ENCODE measurements at places on chromosomes 3 and 15.

DNA sequence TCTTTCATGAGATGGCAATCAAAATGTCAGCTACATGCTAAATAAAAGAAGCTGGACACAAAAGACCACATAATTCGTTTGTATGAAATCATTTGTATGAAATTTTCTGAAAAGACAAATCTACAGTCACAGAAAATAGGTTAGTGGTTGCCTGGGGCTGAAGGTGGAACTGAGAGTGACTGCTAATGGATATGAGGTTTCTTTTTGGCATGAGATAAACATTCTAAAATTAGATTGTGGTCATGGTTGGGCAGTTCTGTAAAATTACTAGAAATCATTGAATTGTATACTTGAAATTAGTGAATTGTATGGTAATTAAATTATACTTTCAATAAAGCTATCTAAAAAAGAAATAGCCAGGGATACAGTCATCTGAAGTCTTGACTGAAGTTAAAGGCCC lies 2.7 kb upstream of the DMXL2 start:
- no peak for DNase-seq

- no peak for DNase-seq
Observed at GRCh38 chr15:81785181-81785580, 260.6 kb downstream of the MEX3B start.

GRCh38 chr3:188090620-188091309 lies 63.2 kb upstream of the LPP start:
- no peak for DNase-seq

DNA sequence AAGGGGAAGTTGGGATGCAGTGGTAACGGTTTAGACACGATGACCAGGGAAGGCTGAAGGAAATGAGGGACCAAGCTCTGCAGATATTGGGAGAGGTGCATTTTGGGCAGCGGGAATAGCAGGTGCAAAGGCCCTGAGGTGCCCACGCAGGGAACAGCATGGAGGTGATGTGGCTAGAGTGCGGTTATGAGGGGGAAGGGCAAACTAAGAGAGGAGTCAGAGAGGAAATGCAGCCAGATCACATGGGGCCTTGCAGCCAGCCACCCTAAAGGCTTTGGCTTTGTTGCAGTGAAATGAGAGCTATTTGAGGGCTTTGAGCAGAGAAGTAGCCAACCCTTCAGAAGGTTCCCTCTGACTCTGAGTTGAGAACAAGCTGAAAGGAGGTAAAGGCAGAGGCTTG lies 2.6 kb downstream of the SPATA12 start:
- DNase-seq = no peak

DNA sequence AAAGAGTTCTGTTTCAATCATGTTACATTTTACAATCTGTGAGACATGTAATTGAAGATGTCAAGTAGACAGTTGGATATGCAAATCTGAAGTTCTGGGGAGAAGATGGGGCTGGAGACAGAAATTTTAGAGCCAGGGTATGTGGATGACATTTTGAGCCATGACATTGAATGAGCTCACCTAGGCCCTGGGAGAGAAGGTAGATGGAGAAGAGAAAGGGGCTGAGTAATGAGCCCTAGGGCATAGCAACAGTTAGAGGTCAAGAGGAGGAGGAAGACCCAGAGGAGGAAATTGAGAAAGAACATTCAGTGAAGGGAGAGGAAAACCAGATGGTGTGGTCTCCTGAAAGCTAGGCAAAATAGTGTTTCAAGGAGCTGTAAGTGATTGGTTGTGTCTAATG lies 15.3 kb downstream of the TMEM266 start:
- no peak for DNase-seq

GRCh38 chr3:127133971-127134370 lies 59.0 kb upstream of the PRR23E start:
- no peak for DNase-seq

- DNase-seq = no peak
Observed at GRCh38 chr15:79204886-79205675, 77.4 kb upstream of the ANKRD34C start.

All from stimulated activated CD4-positive, alpha-beta T cell treated with anti-CD3 and anti-CD28 coated beads, Interleukin-4, amount 100 ng/mL, for 24 hours (primary cell).